ENCODE measurements at places on chromosomes 1 and 21.
A peak's percentile ranks its signal among the peaks of the same experiment; 100 is the strongest.

- DNase-seq: no peak
Measured at GRCh38 chr1:117499071-117499470, 106.8 kb upstream of the TENT5C start.

- DNase-seq: no peak
Measured at GRCh38 chr1:42680055-42680454, 2.2 kb upstream of the YBX1 start.

- no peak for DNase-seq
Measured at GRCh38 chr1:114685851-114686250, 9.5 kb downstream of the AMPD1 start.

DNA sequence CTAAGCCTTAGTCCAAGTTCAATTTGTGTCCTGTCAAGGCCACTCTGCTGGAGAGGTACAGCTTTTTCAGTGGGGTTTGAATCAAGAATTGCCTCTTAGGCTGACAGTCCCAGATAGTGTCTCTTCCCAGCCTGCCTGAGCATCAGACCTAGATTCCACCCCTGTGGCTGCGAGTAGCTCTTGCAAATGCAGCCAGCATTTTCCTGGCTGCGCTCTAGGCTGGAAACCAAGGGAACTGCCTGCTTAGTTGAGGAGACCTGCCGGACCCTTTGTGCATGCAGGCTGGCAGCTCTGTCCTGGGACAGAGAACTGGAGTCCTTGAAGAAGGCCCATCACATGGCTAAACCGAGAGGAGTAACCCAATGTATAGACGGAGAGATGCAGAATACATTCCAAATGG lies 293.7 kb downstream of the PCP4 start:
- no peak for DNase-seq

GRCh38 chr1:43582162-43582566 lies 51.5 kb downstream of the PTPRF start:
- DNase-seq: peak; percentile 100

- DNase-seq: no peak
Measured at GRCh38 chr1:92910081-92910480, 51.2 kb downstream of the DIPK1A start.

DNA sequence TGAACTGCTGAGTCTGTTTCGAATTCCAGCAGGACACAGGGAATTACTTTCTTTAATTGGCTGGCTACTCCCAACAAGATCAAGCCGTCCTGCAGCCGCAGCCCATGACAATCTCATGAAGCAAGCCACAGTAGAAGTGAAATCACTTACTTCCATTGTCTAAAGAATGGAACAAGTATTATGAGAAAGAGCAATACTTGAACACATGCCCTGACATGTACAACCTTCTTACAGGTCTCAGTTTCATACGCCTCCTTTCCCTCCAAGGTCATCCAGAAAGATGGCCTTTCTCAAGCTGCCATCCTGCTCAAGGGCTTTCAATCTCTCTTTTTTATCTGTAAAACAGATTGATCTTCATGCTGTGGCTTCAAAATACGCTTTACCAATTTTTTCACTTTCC lies 85.1 kb downstream of the PCSK9 start:
- DNase-seq: no peak

DNA sequence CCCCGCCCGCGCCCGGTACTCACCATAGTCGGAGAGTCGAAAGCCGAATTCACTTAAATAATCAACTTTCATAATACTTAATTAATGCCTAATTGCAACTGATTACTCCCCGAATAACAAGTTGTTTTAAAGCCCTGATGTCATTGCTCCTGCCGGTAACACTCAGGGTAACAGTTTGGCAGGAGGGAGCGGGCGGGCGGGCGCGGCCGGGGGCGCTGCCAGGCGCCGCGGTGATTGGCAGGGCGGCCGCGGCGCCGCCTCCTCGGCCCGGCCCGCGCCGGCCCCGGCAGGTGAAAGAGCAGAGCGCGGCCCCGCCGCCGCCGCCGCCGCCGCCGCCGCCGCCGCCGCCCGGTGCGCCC lies 102.2 kb downstream of the CASZ1 start:
- DNase-seq: peak; percentile 70

GRCh38 chr1:177975588-177976495 lies 6.0 kb upstream of the SEC16B start:
- DNase-seq: peak; percentile 44

GRCh38 chr1:24468685-24469316 lies 33.8 kb upstream of the RCAN3 start:
- DNase-seq: no peak

- DNase-seq: no peak
Measured at GRCh38 chr1:94339206-94339927, 78.8 kb upstream of the ABCD3 start.

GRCh38 chr1:93678946-93679480 lies 2.6 kb downstream of the BCAR3 start:
- no peak for DNase-seq

DNA sequence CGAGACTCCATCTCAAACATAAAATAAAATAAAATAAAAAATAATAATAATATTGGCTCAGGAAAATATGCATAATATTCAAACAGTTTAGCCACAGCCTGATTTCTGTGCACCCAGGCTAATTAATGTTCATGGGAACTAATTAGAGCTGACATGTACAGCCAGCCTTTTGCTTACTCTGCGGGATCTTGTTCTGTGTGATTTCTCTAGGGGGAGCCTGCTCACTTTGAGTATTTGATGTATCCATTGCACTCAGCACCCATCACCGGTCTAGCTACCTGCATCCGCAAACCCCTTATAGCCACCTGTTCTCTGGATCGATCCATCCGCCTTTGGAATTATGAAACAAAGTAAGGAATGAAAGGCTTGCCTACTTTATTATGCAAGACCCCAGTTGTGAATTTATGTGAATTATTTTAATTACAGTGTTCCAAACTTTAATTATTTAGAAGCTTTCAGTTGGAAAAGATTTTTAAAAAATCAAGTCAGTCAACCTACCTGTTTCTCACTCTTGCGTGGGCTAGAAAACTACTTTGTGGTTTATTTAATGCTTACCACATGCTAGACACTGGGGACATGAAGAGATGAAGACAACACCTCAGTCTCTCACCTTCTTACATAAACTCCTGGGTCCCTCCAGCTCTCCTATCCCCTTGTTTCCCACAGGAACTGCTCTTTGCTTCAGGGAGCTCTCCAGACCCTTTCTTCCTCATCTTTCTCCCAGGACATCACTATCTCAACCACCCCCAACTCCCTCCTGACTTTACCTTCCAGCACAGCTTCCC lies 25.4 kb downstream of the CFAP57 start:
- DNase-seq: no peak

DNA sequence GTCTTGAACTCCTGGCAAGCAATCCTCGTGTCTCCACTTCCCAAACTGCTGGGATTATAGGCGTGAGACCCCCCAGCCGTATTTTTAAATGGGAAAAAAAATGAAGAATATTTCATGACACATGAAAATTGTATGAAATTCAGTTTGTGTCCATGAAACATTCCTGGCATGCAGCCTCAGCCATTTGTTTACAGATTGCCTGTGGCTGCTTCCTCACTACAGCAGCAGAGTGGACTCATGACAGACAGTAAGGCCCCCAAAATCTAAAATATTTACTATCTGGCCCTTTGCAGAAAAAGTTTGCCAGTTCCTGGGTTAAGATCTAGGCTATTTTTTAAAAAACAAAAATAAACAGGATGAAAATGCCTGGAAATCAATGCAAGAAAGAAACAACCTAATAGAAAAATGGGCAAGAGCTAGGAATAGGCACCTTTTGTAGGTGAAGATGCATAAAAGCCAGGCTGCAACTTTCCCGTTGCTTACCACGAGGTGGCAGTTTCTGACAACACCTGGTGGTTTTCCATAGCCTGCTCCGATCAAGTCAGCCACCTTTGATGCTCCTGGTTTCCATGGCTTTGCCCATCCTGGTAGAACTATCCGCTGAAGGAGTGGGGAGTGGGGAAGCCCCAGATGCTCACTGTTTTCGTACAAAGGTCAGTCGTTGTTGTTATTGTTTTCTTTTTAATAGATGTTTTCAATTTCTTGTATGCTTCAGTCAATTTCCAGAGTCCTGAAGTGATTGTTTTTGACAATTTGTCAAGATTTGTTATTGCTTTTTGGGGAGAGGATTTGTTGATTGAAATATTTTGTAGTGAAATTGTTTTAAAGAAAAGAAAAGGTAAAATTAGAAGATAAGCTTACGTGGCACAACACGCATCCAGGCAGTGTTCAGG lies 24.3 kb downstream of the UBE2Q1 start:
- no peak for DNase-seq

GRCh38 chr1:171257607-171258076 lies 9.3 kb downstream of the FMO1 start:
- no peak for DNase-seq

DNA sequence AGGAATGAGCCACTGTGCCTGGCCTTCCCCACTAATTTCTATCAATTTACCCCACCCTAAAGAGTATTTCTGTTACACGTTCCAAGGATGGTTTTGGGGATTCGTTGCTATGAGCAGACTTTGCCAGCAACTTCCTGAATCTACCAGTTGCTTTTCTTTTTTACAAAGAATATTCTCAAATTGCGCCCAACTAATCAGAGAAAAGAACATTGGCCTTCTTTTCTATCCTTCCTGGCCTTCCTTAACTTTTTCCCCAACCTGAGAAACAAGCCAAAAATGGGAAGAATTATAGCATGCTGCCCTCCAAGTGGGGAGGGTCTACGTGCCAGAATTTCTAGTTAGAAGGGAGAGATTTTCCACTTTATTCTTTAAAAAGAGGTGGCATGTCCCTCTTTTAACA lies 44.9 kb upstream of the SLC45A1 start:
- DNase-seq: no peak

- DNase-seq: no peak
Measured at GRCh38 chr1:107293901-107294613, 153.2 kb downstream of the NTNG1 start.

DNA sequence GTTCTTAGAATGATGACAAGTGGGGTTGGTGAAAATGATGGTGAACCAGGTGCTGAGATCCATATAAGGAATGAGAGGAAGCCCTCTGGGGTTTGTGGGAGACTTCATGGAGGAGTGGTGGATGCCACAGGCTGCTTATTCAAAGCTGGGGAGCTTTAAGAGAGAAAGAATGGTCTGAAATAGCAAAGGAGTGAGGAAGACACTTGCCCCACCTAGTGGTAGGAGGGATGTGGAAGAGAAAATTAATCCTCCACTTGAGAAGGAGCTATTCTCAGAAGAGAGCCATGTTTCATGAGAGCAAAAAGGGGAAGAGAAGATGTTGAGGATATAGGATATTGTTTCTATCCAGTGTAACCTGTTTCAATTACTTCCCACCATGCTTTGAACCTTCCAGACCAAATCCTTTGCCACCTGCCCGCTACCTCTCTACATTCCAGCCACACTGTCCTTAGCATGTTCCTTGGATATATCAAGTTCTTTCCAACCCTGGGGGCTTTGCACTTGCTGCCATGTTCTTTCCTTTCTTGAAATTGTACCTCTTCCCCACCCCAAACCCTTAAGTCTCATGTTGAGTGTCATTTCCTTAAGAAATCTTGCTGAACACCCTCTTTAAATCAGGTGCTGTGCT lies 19.6 kb upstream of the ZNF648 start:
- peak; percentile 47 for DNase-seq

DNA sequence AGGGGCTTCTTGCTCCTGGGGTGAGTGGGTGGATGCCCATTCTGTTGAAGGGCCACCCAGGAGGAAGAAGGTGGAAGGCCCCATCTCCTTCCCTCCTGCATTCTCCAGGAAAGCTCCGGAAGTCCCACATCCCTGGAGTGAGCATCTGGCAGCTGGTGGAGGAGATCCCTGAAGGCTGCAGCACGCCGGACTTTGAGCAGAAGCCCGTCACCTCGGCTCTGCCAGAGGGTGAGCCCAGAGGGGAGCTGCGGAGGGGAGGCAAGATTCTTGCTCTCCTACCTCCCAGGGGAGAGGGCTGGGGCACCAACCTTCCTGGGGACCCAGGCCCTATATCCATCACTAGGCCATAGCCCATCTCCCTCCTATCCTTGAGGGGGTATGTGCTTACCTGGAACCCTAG lies 3.4 kb downstream of the IGFN1 start:
- DNase-seq: no peak

DNA sequence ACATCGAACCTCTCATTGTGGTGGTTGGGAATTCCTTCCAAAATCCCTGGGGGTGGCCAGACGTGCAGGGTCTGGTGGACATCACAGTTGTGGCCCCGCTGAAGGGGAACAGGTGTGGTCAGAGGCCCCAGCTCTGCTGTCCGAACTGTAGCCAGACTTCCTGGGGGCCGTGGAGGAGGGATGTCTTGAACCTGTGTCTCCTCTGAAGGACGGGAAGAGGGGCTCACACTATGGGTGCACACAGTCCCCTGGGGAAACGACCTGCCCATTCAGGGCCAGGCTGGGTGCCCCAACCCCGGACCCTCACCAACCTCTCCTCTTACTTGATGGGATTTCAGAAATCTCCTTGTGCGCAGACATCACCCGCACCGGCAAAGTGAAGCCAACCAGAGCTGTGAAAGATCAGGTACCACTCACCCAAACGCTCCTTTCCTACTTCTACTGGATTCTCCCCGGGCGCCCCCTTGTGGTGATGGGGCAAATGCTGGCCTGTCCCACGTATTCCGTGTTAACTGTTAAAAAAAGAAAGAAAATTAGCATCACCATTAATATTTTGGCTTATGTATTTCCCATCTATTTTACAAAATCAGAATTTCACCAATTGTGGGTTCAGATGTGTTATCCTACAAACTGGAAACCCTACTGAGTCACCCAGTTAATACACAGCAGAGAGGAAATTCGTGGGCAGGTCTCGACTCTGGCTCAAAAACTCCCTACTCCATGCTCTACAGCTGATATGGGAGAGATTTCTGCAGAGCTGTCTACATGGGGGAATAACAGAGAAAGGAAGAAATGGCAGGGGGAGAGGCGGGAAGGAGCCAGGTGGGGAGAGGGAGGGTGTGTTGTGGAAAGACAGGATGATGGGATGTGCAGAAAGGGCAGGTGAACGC lies 28.1 kb downstream of the PADI4 start:
- DNase-seq: peak; percentile 38

DNA sequence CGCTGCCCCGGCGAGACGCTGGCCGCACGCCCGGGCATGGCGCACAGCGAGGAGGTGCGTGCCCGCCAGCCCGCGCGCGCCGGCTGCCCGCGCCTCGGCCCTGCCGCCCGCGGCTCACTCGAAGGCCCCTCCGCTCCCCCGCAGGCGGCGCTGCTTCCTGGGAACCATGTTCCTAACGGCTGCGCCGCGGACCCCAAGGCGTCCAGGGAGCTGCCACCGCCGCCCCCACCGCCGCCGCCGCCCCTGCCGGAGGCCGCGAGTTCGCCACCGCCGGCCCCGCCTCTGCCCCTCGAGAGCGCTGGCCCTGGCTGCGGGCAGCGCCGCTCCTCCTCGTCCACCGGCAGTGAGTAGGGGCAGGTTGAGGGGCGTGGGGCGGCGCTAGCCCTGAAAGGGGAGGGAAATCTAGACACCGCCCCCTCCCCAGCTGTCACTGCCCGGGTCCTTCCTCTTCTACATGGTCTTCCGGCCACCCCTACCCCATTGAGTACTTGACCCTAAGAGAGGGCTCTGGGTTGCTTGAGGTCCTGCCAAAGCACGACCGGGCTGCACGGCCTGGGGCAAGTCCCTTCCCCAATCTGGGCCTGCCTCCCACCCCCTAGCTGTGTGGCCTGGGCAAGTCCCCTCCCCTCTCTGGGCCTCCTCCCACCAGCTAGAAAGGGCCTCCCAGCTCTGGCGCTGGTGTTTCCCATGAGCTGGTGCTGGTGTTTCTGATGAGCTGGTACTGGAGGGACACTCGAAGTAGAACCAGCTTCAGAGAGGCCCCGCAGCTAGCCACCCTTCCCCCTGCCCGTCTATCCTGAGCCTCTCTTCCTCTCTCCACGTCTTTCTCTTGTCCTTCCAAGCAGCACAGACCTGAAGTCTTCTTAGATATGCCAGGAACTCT lies 17.0 kb downstream of the TNFRSF25 start:
- no peak for DNase-seq

Measured in H54 (cell line).